ENCODE measurements at places on chromosomes 5 and 9.

- DNase-seq: no peak
Observed at GRCh38 chr5:94304146-94304545, 314.3 kb downstream of the KIAA0825 start.

GRCh38 chr5:123992641-123993040 is 480.7 kb downstream of the CSNK1G3 start:
- no peak for DNase-seq

DNA sequence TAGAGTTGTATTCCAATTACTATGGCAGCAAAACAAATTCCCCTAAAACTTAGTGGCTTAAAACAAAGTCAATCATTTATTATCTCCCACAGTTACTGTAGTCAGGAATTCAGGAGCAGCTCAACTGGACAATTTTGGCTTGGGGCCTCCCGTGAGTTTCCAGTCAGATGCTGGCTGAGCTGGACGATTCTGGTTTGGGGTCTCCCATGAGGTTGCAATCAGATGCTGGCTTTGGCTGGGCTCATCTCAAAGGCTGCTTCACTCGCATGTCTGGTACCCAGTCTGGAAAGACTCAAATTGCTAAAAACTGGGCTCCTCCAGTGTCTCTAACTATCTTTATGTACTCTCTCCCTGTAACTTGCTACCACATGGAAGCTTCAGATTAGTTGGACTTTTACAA is 130.1 kb downstream of the C5orf15 start:
- DNase-seq: no peak

DNA sequence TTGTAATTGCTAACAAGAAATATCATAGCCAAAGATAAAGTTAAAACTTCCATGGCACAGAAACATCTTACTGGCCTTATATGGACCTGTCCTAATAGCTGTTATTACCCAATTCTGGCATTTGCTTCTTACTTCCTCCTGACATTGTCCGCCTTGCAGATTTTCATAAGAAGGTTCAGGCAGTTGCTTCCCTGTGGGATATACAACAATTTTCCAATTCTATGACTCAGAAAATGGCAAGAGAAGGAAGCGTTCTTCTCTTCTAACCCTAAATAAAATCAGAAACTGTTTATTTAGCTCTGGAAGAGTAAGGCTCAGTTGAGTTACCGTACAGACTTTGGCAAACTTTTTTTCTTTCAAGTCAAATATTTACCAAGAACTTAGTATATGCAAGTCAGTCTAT is 1.7 kb downstream of the PRKAA1 start:
- no peak for DNase-seq

- no peak for DNase-seq
Observed at GRCh38 chr5:15290953-15291352, 209.0 kb upstream of the FBXL7 start.

DNA sequence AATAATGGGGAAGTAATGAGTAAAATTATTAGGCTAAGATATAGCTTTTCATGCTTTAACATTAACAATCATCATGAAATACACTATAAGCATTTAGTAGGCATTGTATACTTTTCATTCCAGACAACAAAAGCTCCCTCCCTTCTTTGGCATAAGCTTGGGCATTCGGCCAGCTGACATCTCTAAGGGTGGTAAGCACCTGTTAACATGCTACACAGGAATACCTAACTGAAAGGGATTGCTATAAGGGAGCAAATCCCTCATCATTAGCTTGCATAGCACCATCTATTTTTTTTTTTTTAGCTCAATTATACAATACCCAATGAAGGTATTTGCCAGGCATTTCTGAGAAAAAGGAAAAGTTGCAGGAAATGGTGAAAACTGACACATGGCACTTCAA is 16.6 kb downstream of the STRBP start:
- no peak for DNase-seq

DNA sequence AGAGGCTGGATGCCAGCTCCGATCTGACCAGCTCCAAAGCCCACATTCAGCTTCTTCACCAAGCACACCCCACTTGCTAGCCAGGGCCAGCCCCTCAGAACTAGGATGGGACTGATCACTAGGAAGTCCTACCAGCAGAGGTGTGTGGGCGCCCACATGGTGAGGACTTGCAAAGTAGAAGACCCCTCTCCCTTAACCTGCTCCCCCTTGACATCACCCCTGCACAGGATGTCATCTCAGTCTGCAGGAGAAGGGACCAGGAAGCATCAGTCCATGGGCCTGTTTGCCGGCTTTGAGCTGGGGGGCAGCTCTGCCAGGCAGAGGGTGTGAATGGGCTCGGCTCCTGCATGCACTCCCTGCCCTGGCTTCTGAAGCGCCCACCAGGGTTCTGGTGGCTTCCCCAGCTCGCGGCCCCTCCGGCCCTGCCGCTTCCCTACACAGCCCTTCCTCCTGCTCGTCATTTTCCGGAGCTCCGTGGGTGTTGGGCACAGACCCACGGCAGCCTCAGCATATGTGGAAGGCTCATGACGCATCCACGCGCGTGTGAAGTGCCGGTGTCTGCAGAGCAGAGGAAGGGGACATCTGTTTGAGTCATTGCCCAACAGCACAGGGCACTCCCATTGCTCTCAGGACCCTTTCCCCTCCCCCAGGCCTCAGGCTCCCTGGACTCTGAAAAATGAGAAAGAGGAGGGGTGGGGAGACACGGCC is 3.7 kb upstream of the FAM78A start:
- DNase-seq: no peak

DNA sequence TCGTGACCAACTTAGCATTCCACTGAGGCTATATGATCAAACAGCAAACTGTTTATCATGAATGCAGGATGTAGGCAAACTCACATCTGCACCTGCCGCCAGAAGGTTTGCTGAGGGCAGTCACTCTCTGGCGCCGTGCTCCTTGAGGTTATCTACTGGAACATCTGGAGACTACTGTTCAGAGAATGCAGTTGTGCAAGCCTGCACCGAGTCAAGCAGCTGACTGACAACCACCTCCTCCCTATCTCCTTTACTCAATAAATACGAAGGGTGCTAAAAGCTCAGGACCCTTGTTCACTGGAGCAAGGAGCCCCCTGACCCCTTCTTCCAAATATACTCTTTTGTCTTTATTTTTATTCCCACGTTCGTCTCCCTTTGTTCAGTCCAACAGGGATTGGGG is 27.1 kb downstream of the CCDC125 start:
- DNase-seq: no peak

GRCh38 chr9:114941376-114941775 is 11.0 kb upstream of the TNFSF8 start:
- no peak for DNase-seq

- DNase-seq: no peak
Observed at GRCh38 chr5:138148811-138149210, 9.6 kb upstream of the NME5 start.

DNA sequence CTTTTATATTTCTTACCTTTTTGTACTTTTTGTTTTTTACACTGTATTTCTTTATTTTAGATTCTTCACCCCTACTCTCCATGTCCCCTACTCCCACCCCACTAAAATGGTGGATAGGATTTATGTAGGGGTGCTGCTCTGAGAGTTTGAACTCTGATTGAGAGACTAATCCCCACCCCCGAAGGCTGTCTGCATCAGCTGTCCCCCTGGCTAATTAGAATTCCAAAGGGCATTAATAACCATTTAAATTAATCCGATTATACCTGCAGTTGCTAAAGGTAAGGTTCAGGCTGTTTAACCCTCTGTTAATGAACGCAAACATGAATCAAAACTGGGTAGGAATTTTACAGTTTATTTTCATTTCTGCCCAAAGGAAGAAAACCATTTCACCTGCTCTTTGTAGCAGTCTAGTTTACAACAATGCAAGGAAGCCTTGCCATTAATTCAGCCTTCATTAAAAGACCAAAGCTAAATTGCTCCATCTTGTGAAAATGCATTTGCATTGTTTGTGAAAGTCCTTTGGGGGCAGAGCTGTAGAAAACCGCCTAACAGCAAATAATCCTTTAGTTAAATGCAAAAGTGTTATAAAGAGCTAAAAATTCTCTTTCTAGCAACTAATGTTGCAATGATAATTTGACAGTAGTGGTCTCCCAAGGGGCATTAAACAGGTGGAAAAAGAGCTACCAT is 71.2 kb downstream of the ZCCHC7 start:
- DNase-seq: no peak

GRCh38 chr9:1005043-1005667 is 28.7 kb downstream of the DMRT3 start:
- no peak for DNase-seq

GRCh38 chr5:54289769-54290168 is 20.6 kb downstream of the ARL15 start:
- DNase-seq: no peak

DNA sequence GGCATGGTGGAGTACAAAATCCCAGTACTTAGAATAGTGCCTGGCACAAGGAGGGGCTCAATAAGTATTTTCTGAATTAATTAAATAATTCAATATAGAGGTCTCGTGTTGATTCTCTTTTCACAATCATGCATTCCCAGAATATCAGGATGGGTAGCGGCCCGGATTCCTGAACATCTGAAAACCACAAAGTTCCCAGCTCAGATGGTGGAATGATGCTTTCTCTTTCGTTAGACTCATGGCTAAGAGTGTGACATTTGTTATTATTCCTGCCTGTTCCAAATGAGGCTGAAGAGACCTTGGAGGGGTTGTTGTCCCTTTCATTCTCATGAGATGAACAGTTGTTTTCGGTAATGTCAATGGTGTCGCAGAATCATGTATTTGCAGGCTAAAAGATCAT is 95.4 kb upstream of the LIFR start:
- DNase-seq: no peak

DNA sequence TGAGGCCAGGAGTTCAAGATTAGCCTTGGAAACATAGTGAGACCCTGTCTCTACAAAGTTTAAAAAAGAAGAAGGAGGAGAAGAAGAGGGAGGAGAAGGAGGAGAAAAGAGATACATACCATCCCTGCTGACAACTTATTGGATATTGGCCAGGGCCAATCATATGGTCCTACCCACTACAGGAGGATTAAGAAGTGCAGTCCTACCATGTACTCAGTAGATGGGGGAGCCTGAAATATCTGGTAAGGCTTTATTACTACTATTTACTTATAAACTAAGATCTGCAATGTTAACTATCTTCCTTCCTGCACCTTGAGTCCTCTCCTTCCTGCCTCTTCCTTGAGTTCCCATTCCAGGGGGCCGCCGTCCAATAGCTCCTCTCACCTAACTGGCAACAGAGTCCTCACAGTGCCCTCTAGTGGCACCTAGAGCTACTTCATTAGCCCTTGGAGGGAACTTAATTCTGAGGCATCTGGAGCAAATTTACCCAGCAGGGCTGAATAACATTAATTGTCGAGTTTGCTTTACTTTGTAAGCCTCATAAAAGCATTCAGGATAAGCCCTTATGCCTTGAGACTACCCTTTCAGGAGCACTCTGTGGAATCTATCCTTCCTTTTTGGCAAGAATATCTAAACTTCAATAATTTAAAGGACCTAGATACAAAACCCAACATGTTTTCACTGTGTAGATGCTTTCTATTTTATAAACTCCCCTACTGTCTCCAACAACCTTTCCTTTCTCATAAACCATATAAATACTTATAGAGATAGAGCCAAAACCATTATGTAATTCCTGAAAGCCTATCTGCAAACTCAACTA is 39.1 kb upstream of the RANBP6 start:
- DNase-seq: peak; percentile 28

DNA sequence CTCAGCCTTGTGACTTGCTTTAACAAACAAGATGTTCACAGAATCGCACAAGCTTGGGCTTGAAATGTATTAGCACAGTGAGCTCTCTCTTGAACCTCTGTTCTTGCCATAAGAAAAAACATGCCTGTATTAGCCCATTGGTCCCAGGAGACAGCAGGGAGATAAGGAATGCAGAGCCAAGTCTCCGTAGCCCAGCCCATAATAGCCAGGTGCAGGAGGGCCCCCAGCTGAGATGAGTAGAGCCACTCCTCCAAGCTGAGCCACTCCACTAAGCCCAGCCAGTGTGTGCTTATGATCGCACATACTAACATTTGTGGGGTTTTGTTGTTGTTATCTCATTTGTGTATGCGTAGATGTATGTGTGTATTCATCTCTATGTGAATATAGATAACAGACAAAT is 21.6 kb upstream of the SVEP1 start:
- DNase-seq: no peak

DNA sequence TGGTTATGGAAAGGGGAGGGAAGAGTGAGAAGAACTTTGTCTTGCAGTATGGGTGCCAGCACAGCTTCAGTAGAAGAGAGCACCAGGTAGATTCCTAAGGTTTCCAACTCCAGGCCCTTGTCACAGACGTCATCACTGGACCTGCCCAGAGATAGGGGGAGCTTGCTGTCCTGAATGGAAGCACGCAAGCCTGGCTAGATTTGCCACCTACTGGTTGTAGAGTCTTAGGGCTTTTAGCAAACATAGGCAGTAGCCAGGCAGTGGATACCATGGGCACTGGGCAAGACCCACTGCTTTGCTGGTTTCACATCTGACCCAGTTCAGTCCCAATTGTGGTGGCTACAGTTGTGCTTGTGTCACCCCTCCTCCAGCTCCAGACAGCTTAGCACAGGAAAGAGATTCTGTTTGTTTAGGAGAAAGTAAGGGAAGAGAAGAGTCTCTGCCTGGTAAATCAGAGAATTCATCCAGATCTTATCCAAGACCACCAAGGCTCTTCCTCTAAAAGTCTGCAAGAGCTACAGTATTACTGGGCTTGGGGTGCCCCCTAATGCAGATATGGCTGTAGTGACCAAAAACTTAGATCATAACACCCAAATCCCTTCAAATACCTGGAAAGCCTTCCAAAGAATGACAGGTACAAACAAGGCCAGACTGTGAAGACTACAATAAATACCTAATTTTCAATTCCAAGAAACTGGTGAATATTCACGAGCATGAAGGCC is 158.9 kb downstream of the HINT1 start:
- no peak for DNase-seq

DNA sequence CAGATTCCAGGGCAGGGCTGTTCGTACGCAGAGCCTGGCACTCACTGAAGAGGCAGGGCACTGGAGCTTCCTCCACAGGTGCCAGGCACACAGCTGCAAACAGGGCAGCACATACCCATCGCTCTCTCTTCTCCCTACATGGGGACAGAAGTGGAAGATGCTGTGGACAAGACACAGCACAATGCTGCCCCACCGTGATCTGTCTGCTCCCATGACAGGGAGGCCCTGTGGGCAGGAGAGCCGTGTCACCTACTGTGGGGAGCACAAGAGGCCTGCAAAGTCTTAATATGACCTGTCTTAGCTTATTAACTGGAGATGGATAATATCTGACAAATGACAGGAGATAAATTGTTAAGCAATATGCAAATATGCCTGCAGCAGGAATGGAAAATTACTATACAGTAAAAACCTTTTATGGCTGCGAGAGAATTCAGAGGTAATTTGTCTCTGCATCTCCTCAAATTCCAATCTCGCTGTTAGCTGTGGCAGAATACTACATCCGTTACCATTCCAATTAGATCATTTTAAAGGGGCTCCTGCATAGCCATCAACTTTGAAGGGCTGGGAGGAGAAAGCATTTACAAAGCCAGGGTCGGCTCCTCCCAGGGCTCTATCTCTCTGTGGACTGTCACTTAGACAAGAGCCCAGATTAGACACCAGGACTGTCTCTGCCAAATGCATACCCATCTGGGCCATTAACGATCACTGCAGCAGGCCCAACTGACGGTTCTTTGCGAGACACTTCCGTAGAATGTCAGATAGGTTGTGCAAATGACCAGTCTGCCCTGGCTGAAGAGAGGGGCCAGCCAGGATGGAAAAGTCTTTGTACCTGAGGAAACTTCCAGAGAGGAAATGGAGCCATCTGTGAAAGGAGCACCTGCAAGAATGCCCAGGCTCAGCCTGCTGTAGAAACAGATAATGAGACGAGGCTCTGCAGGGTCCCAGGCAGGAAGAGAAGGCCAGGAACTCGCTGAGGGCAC is 90.7 kb upstream of the FSTL4 start:
- no peak for DNase-seq

All from activated T-helper 9 cell treated with anti-CD3 and anti-CD28 coated beads, Interleukin-2, amount 50 U/mL, for 16 hours (primary cell).